ENCODE measurements at places on chromosomes 4 and X.

DNA sequence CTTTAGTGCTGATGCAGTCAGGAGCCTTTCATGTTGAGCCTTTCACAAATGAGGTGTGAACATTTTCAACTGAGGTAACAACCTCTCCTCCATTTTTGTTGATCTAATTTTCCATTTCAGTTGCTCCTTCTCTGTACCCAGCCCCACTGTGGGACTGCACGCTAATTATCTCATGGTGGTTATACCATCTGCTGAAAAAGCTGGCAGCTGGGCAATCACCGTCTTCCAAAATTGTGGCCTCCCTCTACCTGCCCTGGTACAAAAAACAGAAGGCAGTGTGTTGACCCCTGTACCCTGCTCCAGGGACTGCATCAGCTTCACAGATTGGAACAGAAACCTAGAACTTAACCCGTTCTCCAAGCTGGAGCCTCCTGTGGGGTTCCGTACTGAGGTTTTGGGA is 72.4 kb upstream of the LONRF3 start:
- no peak for DNase-seq

DNA sequence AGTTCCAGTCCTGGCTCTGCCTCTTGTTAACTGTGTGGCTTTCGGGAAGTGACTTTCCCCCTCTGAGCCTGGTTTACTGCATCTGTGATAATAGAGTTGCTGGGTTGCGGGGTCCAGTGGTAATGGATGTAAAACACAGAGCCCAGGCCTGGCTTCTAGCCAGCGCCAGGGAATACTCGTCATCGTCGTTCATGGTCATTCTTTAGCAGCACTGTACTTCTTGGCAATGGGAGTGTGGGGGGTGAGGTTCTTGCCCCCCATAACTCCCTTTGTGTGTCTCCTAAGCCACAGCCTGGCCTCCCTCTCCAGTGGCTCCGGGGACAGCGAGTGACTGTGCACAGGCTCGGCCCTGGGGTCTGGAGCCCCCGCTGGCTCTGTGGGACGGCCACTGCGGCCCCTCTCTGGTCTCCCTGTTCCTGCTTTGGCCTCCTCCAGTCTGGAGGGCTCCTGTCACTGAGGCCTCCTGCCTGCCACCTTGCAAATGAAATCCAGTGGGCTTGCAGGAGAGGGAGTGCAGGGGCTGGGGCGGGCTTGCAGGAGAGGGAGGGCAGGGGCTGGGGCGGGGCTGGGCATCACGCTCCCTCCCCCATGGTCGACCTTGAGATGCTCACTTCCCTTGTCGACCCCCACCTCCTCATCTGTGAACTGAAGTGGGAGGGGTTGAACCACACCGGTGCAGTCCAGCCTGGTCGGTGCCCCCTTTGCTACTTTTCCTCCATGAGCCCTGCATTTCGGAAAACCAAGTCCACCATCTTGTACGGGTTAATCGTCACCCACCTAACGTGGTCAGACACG is 13.2 kb downstream of the PSAPL1 start:
- no peak for DNase-seq

DNA sequence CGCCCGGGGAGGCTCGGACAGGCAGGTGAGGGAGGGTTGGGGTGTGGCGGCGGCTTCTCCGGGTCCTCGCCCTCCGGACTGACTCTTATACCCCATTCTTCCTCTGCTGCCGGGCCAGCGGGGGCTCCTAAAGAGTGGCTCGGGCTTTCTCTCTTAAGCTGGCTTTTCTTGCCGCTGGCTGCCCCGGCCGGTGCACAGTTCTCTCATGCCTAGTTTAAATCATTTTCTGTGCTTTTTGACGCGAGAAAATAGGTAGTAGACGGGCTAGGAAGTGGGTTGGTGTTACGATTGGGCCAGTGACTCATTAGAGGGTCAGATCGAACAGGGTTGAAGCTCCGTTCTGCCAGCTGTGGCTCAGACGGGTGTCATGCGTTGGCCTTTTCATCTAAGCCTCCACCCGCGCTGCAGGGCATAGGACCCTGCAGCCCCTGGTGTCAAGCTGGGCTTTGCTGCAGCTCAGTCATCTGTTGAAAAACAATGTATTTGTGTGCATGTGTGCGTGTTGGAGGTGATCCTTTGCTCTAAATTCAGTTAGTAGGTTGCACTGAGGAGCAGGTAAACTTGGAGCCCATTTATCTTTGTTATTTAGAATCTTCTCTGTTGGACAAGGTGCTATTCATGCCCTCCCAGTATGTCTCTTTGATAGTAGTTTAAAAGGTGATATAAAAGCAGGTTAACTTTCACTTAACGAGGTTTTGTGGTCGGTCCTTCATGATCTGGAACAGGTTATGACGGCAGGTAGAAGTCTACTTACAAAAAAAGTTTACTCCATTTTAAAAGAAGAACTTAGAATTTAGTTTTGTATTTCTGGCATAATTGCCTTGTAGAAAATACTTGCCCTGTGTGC is 802 bp downstream of the BMP2K start:
- DNase-seq, result peak; percentile 26

DNA sequence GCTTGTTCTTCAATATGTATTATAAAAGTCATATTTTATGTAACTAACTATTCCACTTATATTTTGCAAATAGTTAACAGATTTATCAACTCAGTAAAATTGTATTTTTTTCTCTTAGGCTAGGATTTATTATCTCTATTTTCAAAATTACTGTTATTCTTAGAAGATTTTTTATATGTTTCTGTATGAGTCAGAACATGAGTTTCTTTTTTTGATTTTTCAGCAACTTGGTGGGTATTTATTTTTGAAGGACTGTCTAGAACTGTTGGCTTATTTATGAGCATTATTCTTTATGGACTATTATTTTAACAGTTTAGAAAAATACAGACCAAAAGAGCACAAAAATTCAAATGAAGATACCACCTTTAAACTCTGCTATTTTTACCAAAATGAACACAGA is 6.8 kb downstream of the AIMP1 start:
- DNase-seq, result no peak

- DNase-seq, result peak; percentile 3
These were observed 45.5 kb downstream of the VGLL1 start for GRCh38 chrX:136577552-136577951.

DNA sequence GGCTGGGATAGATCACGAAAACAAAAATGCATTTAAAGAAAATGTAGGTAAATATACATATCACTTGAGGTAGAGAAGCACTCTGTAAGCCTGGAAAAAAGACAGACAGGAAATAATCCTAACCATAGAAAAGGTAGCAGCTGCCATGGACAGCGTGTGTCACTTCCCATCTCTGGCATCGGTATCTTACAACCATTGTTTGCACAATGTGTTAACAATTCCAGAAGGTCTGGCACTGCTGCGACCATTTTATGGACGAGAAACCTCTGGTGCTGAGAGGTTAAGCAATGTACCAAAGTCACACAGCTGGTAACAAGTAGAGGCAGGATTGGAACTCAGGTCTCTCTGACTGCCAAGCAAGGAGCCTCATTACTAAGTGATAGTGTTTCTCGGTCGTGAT is 1.7 kb upstream of the MTNR1A start:
- no peak for DNase-seq

GRCh38 chr4:24024157-24024556 is 134.3 kb upstream of the PPARGC1A start:
- DNase-seq, result no peak

GRCh38 chrX:30495468-30495867 is 82.1 kb downstream of the TASL start:
- no peak for DNase-seq

GRCh38 chr4:37631551-37631950 is 54.6 kb downstream of the RELL1 start:
- DNase-seq, result no peak

DNA sequence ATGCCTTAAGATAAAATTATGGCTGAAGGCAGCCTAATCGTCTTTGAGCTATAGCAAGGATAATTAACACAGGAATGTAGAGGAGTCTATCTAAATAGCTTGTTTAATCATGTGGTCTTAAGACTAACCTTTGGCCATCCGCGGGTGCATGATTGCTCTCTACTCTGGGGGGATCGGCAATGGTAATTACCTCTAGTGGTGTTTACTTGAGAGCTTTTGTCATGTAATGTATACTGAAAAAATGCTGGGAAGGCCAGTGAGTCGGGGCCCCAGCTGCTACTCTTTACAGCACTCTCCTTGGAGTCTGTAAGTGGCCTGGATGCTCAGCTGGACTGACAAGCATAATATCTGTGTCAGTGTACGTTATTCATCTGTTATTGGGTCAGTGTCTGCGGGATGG is 65.5 kb upstream of the GNPDA2 start:
- DNase-seq, result no peak

GRCh38 chr4:8099981-8100464 is 58.6 kb downstream of the ABLIM2 start:
- no peak for DNase-seq

GRCh38 chr4:4941751-4942150 is 77.5 kb downstream of the CYTL1 start:
- DNase-seq, result no peak

GRCh38 chr4:113468165-113469022 is 293.1 kb downstream of the CAMK2D start:
- DNase-seq, result no peak

GRCh38 chrX:3631196-3631595 is 82.3 kb downstream of the PRKX start:
- DNase-seq, result no peak

GRCh38 chr4:61727286-61727685 is 527.2 kb downstream of the ADGRL3 start:
- no peak for DNase-seq

DNA sequence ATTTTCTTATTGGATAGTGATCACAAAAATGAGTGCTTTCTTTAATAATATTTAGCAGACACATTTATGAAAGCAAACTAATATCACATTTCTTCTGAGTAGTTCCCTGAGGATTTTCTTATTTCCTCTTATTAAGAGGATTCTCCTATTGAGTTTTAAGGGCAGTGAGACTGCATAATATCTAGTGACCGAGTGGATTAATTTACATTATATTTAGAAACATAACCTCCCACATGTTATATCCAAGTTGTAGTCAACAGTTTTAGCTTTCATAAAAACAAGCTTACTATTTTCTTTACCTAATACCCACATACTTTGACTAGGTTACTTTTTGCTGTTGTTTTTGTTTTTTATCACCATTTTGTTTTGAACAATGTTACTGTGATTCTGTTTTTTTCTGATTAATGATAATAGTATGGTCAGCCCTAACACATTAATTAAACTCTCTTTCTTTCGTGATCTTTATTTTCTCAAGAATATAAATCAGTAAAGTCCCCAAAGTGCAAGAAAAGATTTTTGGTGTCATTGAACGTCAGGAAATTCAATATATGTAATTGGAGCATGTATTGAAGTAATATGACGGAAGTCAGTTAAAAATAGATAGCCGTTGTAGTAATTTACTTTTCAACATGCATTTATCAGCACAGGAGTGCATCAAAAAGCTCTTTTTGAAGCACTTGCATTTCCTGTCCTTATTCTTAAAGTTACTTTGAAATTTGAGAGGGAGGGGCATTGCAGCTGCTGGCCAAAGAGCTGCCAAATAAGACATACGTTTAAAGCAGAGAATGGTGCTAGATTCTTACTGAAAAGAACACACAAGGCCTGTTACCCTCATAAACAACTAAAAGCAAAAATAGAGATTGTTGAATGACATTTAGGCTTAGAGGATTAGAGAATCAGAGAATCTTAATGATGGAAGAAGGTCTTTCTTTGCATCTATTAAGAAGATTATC is 25.2 kb downstream of the DDIT4L start:
- DNase-seq, result no peak

- DNase-seq, result no peak
These were observed 29.1 kb downstream of the MAGED1 start for GRCh38 chrX:51922561-51922960.

- DNase-seq, result no peak
These were observed 6.3 kb downstream of the GIMD1 start for GRCh38 chr4:106362086-106362825.

DNA sequence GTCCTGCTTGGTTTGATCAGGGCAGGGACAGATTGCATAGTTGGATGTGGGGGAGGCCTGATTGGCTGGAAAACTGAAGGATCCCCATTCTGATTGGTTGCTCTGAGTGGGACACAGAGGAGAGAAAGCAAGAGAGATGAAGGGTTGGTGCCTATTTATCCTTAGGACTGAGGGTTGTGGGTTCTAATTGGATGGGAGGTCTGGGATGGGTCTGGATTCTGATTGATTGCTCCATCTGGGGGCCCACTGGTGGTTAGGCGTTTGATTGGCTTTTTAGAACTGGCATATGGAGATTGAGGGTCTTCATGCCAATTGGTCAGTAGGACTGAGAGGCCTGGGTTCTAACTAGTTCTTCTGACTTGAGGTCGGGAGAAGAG is 644 bp upstream of the EBP start:
- DNase-seq, result no peak

- no peak for DNase-seq
These were observed 131.6 kb upstream of the GRID2 start for GRCh38 chr4:92172203-92172602.

DNA sequence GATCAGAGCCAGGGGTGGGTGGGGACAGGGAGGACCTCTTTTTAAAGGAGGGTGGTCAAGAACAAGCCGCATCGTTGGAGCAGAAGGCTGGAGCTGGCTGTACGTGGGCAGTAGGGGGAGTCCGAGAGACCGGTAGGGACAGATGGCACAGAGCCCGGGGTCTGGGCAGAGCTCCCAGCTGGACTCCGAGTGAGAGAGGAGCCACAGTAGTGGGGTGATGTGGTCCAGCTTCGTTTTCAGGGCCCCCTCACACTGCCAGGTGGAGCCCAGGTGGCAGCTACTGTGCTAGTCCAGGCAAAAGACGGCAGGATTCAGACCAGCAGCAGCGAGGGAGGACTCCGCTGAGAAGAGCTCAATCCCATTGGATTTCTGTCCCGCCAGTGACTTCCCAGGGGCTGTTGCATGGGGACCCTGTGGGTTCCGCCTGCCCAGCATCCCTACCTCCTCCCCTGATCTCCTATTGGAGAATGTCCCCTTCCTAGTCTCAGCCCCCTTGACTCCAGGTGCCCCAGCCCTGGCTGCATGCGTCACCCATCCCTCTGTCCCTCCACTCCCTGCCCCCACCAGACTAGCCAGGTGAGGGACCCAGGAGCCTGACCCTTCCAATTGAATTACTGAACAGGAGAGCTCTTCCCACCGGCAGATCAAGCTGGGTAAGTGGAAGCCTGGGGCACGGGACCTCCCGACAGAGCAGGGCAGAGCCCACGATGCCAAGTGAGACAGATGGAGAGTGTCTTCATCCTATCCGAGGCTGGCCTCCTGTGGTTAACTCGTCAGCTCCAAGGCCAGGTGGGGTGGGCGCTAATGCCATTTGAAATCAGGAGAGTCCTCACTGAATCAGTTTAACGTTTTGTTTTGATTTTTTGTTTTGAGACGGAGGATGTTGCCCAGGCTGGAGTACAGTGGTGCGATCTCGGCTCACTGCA is 2.9 kb downstream of the ARHGAP4 start:
- DNase-seq, result no peak

DNA sequence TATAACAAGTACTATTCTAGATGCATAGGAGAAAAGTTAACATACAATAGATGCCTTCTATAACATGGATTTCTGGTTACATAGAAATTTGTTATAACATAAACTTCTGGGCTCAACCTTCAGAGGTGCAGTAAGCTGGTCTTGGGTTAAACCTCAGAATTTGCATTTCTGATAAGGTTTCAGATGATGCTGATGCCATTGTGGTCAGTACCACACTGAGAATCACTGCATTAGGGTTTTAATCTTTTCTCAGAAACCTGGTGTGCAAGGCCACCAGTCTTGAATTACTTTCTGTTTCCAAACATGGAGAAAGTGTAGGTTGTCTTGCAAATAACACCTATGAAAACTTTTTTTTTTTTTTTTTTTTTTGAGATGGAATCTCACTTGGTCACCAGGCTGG is 146.2 kb downstream of the SPOCK3 start:
- DNase-seq, result no peak

Measured in activated CD4-positive, CD25-positive, alpha-beta regulatory T cell (primary cell).